ENCODE measurements at places on chromosomes 3 and 15.

DNA sequence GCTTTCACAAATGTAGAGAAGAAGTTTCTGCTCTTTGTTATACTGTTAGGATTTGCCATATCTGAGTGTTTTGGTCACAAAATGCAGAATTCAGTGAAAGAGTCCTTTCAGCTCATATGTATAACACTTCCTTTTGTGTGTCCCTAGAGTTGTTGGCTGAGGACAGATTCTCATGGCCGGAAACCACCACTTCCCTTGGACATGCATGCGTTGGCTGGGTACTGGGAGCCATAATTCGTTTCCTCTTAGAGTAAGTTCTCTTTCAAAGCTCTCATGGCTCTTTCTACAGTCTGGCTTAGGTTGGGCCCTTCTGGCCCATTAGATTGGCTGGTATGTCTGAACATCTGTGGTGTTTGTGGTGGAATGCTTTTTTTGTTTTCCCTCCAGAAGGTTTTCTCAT, 298.5 kb downstream of the DIPK2A start:
- DNase-seq = no peak

GRCh38 chr3:123163141-123163540, 38.6 kb upstream of the SEC22A start:
- DNase-seq = no peak

GRCh38 chr3:182978387-182978786, 2.0 kb downstream of the DCUN1D1 start:
- no peak for DNase-seq

GRCh38 chr3:173109143-173109542, 31.9 kb downstream of the SPATA16 start:
- peak; percentile 11 for DNase-seq

- no peak for DNase-seq
Measured at GRCh38 chr3:119330858-119331257, 36.7 kb downstream of the ARHGAP31 start.

GRCh38 chr3:112751564-112752512, 94.8 kb downstream of the CD200R1L start:
- no peak for DNase-seq

- peak; percentile 33 for DNase-seq
Measured at GRCh38 chr3:110811050-110811449, 260.6 kb upstream of the NECTIN3 start.

- DNase-seq = no peak
Measured at GRCh38 chr3:195911946-195912270, 3.6 kb upstream of the TNK2 start.

DNA sequence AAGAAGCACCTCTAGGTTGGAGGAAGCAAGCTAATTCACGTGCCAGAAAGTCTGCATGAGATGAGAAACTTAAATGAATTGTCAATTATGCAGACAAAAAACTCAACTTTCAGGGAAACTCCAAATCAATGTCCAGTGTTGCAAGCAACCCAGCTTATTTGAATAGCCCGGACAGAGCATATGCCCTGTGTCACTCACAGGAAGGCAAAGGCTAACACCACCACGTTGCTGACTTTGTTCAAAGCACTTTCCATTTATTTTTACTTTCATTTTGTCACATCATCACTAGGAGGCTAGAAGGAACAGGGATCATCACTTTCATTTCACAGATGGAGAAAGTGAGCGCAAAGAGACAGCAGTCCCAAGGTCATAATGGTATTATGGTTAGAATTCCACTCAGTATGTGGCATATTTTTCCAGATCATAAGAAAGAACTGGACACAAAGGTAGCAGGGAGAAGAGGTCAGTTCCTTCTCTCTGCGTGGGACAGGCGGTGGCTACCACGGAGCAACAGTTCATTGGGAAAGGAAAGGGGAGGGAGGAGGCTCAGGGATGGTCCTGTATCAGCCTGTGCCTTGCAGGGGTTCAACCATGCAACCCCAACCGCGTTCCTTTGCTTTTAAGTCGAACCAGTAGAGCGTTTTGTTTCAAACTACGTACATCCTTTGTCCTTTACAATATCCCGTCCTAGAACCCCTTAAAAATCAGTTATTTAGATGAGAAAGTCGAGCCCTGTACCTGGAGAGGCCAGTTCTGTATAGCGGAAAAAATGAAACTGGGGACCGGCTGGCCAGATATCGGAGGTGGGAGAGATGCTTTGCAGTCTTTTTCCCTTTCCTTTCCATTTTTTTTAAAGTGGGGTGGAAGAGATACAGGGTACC, 1.1 kb downstream of the HEG1 start:
- DNase-seq = peak; percentile 71

GRCh38 chr3:47057212-47057671, 77.8 kb downstream of the NBEAL2 start:
- no peak for DNase-seq

- no peak for DNase-seq
Measured at GRCh38 chr3:20080956-20081554, 40.8 kb downstream of the KAT2B start.

GRCh38 chr15:40743921-40744814, 10.9 kb downstream of the RMDN3 start:
- peak; percentile 50 for DNase-seq

- no peak for DNase-seq
Measured at GRCh38 chr3:153354641-153355040, 192.6 kb downstream of the RAP2B start.

DNA sequence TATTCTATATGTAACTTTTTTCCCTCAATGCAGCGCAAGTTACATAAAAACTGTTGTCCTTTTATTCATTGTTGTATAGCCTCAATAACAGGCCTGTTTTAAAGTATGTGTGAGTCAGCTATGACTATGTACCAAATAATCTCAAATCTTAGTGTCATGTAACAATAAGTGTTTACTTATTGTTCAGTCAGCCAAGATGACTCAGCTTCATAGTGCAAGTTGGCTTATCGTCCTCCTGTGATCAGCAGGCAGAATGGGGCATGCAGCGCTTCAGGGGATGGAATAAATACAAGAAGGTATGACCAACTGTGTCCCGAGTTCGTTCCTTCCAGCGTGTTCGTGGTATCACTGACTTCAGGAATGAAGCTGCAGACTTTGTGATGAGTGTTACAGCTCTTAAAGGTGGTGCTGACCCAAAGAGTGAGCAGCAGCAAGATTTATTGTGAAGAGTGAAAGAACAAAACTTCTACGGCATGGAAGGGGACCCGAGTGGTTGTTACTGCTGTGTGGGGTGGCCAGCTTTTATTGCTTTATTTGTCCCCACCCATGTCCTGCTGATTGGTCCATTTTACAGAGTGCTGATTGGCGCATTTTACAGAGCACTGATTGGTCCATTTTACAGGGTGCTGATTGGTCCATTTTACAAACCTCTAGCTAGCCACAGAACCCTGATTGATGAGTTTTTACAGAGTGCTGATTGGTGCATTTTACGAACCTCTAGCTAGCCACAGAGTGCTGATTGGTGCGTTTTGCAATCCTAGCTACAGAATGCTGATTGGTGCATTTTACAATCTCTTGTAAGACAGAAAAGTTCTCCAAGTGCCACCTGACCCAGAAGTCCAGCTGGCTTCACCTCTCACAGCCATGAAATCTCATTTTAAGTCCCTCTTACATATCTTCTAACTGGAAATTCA, 1016.0 kb downstream of the MCTP2 start:
- peak; percentile 94 for DNase-seq

DNA sequence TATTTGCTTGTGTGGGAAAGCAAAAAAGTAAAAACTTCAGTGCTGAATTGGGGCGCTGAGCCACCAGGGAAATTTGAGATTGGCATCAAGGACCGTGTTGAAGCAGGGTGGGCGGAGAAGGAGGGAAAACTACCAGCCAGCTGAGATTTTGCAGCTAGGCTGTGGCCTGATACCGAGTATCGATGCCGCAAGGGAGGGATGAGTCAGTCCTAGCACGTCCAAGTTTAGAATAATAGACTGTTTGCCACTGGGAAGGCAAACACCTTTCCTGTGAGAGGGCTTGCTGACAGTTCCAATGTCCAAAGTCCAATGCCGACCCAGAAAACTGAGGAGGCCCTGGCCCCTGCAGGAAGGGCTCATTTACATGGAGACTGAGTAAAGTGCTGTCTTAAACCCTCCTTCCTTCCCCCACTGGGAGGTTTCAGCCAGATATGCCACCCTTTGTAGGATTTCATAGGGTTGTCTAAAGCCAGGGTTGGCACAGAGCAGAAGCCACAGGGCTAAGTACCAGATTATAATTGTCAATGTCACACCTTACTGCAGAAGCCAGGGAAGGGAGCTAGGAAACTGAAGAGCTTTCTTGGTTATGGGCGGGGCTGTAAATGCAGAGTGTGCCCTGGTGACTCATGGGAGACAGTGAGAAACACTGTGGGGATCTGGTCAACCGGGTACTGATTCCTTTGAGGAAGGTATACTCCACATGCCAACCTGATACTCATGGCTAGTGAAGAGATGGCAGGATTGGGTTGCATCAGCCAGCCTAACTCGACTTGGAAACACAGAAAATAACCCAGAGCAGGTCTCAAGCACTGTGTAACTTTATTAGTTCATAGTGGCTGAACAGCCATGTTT, 28.4 kb upstream of the PIK3CB start:
- peak; percentile 62 for DNase-seq

GRCh38 chr3:8311321-8311720, 190.3 kb upstream of the LMCD1 start:
- no peak for DNase-seq

- DNase-seq = peak; percentile 62
Measured at GRCh38 chr3:76638006-76638405, 401.9 kb upstream of the ROBO2 start.

DNA sequence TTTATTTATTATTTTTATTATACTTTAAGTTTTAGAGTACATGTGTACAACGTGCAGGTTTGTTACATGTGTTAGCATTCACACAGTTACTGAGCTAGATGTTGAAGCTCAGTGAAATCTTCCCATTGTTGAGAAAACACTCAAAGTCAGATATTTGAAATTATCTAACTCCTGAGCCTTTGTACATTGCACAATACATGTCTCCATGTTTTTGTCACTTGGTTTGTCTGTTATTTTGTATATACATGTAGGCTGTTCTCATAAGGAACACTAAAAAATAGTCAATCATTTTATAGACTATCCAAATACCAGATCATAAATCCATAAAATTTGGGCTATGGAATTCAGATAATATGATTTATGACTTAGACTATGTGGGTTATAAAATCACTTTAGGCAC, 1126.5 kb downstream of the NSUN3 start:
- no peak for DNase-seq

GRCh38 chr3:46670000-46670890, 23.2 kb downstream of the ALS2CL start:
- DNase-seq = no peak
